ENCODE measurements at places on chromosomes 11 and 22.

GRCh38 chr11:130103296-130103814, 33.7 kb downstream of the APLP2 start:
- DNase-seq = no peak

- no peak for DNase-seq
These were observed 436.8 kb upstream of the CADM1 start for GRCh38 chr11:115941044-115941443.

DNA sequence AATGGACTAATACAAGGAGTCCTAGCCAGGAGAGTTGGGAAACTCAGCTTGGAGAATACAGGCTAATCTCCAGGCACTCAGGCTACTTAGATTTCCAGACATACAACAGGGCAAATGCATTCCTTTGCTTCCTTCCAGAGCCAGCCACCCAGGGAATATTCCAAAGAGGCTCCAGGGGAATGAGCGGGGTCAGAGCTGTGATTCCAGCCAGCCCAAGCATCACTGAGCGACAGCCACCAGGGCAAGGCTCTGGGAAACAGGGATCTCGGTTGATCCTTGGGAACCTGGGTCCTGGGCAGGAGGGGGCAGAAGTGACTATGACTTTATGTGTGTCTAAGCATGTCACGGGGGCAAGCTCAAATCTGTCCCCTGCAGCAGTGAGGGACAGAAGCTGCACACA, 112.3 kb upstream of the LMO1 start:
- no peak for DNase-seq

DNA sequence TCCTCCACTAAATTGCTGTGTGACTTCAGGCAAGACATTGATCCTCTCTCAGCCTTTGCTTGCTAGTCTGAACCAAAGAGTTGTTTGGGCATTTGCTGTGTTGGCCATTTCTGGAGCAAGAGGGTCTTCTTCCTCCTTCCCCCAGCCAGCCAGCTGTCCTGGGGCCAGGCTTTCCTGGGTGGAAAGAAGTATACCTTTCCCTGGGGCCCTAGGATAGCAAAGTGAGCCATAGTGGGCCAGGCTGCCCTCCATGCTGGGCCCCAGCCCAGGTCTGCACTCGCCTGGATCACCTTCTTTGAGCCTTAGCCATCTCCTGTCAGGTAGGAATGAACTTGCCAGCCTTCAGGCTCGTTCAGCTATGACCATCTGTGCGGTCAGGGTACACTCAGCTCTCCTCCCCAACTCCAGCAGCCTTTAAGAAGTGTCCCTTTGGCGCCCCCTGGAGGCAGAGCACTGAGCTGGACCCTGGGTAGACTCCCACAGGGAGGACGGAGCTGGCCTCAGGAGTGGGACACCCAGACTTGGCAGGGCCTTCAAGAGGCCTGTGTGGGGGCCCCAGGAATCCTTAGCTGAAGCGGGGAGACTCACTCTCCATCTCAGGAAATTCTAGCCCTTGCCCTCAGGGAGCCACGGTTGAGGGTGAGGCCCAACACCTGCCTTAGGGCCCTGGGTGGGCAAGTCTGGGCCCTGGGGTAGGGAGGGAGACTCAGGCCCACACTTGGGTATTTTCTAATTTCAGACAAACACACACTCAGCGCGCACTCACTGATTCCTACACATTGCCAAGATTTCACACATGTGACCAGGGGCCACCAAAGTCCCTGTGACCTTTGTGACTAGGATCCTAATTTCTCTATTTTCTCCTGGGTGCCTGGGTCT, 35.6 kb upstream of the TPBGL start:
- DNase-seq = no peak

DNA sequence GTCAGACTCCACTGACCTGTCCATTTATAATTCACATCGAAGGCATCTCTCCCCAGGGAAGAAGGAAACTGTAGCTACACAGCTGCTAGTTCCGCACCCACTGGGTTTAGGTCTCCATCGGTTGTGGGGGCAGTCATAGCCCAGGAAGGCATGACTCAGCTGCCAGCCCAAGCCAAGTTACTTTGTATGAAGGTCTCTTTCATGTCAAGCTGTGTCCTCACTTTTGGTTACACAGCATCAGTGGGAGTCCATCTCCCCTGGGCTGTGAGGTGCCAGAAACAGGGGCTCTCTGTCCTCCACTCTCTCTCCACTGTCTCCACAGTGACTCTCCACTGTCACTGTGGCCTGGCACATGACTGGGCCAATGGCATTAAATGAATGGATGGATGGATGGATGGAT, 585.2 kb downstream of the BRD1 start:
- no peak for DNase-seq
